ENCODE measurements at places on chromosomes 7 and 10.

DNA sequence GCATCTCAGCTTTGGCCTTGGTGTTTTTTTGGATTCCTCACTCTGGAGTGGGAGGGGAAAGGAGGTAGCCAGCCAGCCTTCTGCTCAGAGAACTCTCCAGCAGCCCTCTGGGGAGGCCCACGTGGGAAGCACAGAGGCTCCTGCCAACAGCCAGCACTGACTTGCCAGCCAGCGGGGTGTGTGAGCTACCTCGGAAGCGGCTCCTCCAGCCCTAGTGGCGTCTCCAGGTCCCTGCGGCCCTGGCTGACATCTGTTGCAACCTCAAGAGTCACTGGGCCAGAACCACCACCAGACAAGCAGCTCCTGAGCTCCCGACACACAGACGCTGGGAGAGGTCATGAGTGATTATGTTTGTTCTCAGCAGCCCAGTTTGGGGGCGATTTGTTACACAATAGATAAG, 180.2 kb upstream of the FZD8 start:
- DNase-seq = peak; percentile 25

DNA sequence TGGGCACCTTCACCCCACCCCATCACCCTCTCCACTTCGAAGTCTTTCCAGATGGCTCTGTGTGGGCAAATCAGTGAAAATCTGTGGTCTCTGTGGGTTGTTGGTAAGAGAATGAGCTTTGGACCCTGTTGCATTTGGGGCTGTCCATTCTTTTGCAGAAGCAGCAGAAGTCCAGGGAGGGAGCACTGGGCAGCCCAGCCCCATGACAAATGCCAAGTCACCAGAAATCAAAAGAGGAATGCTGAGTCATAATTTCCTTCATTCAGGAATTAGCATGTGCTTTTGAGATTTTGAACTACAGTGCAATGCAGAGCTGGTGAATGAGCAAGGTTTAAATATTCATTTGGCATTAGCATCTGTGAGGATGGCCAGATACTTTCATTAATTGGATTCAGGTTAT, 556.2 kb downstream of the LRMDA start:
- DNase-seq = no peak

- DNase-seq = no peak
Observed at GRCh38 chr10:99743841-99744240, 11.8 kb downstream of the CUTC start.

DNA sequence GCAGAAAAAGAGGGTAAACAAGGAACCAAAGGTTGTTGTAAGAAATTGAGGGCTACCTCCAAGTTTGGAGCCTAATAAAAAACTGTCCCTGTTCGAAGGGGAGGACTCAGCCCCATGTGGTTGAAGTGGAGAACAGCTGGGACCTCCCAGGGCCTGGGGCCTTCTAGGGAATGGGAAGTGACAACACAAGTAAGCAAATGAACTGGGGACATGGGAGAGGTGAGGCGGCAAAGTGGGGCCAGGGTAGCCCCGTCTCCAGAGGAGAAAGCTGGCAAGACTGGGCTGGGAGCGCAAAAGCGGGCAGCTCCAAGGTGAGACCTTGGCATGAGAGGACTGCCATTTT, 198.1 kb downstream of the ZNF438 start:
- no peak for DNase-seq

DNA sequence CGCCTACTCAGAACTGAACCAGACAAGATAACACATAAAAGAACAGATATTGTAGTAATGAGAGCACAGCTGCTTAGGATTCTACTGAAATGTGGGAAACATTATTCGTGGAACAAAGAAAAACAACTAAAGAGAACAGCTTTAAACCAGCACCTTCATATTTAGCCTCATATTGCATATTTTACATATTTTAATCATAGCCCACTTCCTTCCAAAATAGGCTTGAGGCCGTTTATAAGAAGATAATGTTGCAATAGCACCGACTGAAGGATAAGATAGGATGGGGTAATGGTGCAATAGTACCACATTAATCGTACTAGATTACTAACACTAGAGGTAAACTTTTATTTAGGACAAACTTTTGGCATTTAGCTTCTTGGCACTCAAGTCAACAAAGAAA, 71.3 kb downstream of the KCND2 start:
- DNase-seq = no peak

DNA sequence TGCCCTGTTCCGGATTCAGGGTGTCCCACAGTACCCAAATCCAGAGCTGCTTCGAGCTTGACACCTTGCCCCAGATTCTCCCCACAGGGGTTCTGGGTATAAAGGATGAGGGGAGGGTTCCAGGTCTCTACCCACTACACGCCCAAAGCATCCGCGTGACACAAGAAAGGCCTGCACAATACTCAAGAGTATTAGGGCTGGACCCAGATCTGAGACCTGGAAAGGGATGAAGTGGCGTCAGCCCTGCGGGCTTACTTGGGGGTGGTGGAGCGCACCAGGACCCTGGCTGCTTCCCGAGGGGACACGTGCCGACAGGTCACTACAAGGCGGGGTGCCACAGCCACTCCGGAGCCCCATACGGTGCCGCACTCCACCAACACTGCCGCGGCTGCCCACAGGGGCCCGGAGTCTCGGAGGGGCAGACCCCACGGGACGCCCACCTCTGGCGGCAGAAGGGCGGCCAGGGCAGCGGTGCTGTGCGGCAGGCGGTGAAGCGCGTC, 1.3 kb downstream of the TYSND1 start:
- no peak for DNase-seq

- DNase-seq = no peak
Observed at GRCh38 chr7:51543801-51544553, 227.4 kb upstream of the COBL start.

Data from omental fat pad (tissue), 4 donors.